AG04450 (cell line): ENCODE measurements at places on chromosomes 5 and 9. TPM values are rescaled to one million over a fixed set of nuclear protein-coding genes. Genes with fewer than 3 reads are reported as not detected.

DNA sequence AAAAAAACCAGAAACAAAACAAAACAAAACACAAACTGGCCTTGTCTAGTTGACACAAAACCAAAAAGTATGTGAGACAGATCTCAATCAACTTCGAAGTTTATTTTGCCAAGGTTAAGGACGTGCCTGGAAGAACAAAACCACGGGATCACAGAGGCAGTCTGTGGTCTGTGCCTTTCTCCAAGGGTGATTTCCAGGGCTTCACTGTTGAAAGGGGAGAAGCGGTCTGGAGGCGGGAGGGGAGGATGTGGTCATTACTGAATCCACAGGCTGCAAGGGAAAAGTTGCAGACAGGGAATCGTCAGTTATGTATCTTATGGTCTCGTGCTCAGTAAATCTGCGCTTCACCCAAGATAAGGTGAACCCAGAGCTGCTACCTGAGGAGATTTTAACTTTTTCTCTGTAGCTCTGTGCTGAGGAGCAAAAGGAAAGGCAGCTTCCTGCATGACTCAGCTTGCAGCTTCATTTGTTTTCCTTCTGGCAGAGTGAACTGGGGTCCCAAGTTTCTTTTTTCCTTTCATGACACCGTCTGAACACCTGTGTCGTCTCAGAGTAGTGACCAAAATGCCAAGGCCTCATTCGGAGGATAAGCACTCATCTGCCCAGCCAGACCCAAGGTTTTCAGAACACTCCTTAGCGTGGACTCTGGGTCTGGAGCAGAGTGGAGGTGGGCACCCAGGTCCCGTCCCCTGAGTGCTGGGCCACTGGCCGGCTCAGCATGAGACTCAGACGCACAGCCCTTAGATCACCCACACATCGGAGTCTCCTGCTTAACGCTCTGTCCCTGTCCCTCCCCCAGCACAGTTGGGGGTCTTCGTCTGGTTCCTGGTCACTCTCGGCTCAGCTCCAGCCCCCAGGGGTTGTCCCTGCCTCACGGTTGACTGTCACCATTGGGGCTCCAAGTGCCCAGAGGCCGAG, 25.9 kb downstream of the ROPN1L start:
- no peak for DNase-seq

The NELFB gene
- polyA plus RNA-seq, result 27.1 and 38.7 TPM in 2 replicates

- DNase-seq, result no peak
These were observed 68.5 kb downstream of the MYO10 start for GRCh38 chr5:16867577-16867953.

DNA sequence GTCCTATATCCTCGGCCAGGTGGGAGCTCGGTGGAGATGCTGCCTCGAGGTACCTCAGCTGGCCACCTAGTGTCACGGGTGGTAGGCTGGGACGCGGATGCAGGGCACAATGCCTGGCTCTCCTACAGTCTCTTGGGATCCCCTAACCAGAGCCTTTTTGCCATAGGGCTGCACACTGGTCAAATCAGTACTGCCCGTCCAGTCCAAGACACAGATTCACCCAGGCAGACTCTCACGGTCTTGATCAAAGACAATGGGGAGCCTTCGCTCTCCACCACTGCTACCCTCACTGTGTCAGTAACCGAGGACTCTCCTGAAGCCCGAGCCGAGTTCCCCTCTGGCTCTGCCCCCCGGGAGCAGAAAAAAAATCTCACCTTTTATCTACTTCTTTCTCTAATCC, 2.0 kb downstream of the PCDHGC3 start:
- no peak for DNase-seq

The KCTD16 gene
- polyA plus RNA-seq, result 0.38 and 0.42 TPM in 2 replicates
